Renal cortex interstitium (tissue), 15 donors: ENCODE measurements at places on chromosomes 16 and 17. TPM values are rescaled to one million over a fixed set of nuclear protein-coding genes. Genes with fewer than 3 reads are reported as not detected.

DNA sequence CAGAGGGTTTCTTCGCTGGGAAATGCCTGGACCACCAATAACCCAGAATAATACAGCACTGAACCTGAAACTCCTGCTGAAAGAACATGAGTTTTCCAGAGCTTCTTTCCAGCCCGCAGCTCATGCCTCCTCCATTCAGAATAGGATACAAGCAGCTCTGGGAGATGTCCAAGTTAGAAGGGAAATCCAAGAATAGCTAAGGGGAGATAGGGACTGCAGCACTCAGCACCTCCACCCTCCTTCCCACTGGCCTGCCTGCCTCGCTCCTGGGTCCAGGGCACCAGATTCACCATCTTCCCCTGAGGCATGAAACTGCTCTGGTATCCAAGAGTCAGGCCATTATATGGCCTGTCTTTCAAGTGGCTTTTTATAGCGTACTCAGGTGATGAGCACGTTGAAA, 4.1 kb downstream of the KRT31 start:
- no peak for DNase-seq

Gene PIMREG
- 19.5 TPM for polyA plus RNA-seq

- no peak for DNase-seq
Measured at GRCh38 chr16:67760206-67760955, 41.3 kb upstream of the GFOD2 start.

DNA sequence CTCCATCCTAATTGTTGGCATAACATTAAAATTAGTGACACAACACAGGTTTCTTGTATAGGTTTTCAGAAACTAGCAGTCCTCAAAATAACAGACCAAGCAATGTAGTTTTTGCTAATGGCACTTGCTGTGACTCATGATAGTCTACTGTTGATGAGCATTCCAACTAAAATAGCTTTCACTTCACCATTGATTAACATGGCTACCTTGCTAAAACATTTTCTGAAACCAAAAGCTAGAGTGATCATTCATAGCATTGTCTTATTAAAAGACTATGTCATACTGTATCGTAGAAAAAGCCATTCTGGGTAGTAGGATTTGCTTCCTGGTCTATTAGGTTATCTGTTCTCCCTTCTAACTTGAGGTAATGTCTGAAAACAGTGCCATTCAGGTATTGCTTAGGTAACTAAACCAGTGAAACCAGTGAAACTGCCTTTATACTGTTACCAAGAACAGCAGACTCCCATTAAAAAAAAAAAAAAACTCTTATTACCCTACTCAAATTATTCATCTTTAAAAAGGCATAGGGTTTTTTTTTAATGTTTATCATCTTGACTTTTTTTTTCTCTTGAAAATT, 2.5 kb upstream of the CLTC start:
- no peak for DNase-seq

GRCh38 chr16:25855063-25855462, 163.3 kb downstream of the HS3ST4 start:
- DNase-seq: no peak
